ENCODE measurements at places on chromosomes 13 and 19. TPM values are rescaled to one million over a fixed set of nuclear protein-coding genes. Genes with fewer than 3 reads are reported as not detected.
A peak's percentile ranks its signal among the peaks of the same experiment; 100 is the strongest.

- no peak for DNase-seq
Measured at GRCh38 chr13:106911020-106911419, 343.1 kb upstream of the ARGLU1 start.

GRCh38 chr19:55535173-55535964 is 1.6 kb downstream of the SBK2 start:
- no peak for DNase-seq

- no peak for DNase-seq
Measured at GRCh38 chr19:1769645-1769985, 16.3 kb downstream of the ONECUT3 start.

Gene KCNC3
- total RNA-seq: 0.13 TPM

GRCh38 chr19:44552324-44552723 is 22.8 kb upstream of the CEACAM20 start:
- DNase-seq: peak; percentile 4

Measured in muscle of leg (tissue), 16 donors.